Fibroblast of skin of left biceps (primary cell): ENCODE measurements at places on chromosomes 16 and 17.
A peak's percentile ranks its signal among the peaks of the same experiment; 100 is the strongest.

DNA sequence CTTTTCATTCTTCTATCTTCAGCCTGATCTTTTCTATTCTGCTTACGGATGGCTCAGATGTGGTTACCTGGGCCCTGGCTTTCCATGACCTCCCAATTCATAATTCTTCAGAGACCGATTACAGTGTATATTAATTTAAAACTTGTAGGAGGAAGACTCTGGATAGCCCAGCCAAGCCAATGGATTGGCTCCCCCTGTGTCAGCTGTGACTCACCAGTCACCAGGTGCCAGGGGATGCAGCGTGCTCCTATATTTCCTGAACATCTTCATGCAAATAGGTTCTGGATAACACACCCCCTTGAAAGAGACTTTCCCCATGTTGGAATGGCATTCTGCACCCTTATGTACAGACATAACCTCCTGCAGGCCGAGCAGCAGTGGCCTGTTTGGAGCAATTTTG, 208.3 kb upstream of the WSCD1 start:
- no peak for DNase-seq

DNA sequence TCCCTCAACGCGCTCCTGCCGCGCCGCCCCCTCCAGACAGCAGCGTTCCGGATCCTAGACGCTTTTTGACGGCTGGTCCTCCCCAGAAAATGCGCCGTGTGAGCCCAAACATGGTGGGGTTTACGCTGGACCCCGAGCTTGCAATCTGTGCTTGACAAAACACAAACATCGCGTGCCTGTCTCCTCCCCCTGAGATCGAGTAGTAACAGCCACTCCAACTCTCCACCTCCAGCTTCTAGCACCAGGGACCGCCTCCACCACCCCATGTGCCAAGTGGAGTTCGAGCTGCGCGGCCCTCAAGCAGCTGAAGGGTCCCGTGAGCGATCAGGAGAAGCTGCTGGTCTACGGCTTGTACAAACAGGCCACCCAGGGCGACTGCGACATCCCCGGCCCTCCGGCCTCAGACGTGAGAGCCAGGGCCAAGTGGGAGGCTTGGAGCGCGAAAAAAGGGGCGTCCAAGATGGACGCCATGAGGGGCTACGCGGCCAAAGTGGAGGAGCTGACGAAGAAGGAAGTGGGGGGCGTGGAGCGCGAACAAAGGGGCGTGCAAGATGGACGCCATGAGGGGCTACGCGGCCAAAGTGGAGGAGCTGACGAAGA, 656 bp upstream of the GEMIN4 start:
- no peak for DNase-seq

- no peak for DNase-seq
Measured at GRCh38 chr17:29138184-29138955, 41.8 kb downstream of the MYO18A start.

- DNase-seq: no peak
Measured at GRCh38 chr16:12295395-12295794, 318.9 kb downstream of the SNX29 start.

DNA sequence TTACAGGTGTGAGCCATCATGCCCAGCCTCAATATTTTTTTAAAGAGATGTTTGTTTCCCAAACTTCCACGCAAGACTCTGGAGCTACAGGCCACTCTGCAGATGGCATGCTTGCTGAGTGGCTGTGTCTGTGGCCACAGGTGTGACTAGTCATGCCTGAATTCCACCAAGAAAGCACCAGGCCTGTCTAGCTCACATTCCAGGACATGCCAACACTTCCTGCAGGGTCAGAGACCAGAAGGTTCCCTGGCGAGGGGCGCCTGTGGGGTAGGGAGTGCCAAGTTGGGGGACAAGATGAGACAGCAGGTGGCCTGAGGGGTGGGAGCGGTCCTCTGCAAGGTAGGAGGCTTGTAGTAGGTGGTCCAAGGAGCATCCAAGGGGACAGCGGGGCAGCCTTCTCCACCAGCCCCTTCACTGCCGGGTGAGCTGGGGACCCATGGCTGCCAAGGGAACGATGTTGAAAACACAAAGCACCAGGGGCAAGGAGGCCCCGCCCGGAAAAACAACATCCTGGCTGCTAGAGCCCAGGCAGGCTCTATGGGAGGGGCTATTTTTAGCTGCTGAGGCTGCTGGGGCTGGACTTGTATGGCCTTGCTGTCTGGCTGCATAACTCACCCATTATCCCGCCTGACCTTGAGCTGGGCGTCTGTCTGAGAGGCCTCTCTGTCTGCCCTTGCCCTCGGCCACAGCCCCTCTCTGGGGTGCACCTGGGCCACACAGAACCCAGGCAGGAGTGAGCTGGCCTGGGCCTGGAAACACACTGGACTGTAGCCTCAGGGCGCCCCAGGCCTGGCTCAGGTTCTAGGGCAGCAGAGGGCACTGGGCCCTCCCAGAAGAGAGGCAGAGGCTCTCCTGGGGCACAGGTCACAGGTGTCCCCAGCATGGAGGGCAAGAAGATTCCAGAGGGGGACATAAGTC, 5.7 kb downstream of the TRIM47 start:
- DNase-seq: no peak

- no peak for DNase-seq
Measured at GRCh38 chr17:64687961-64688360, 25.9 kb upstream of the SMURF2 start.

DNA sequence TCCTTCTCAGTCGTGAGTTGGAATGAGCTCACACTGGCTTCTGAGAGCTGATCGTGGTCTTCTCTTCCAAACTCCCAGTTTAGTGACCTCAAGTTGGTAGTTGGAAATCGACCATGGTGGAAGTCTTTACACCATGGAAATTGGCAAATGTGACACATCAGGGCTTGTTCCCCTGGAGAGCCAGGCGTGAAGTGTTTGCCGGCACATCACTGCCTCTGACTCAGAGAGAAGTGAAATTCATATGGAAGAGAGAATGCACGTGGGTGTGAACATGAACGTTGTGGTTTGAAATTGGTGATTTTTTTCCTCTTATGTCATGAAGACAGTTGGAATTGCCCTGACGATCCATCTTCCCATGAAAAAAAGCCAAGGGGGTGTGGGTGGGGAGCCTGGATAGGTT, 47.4 kb downstream of the AXIN2 start:
- DNase-seq: peak; percentile 70

DNA sequence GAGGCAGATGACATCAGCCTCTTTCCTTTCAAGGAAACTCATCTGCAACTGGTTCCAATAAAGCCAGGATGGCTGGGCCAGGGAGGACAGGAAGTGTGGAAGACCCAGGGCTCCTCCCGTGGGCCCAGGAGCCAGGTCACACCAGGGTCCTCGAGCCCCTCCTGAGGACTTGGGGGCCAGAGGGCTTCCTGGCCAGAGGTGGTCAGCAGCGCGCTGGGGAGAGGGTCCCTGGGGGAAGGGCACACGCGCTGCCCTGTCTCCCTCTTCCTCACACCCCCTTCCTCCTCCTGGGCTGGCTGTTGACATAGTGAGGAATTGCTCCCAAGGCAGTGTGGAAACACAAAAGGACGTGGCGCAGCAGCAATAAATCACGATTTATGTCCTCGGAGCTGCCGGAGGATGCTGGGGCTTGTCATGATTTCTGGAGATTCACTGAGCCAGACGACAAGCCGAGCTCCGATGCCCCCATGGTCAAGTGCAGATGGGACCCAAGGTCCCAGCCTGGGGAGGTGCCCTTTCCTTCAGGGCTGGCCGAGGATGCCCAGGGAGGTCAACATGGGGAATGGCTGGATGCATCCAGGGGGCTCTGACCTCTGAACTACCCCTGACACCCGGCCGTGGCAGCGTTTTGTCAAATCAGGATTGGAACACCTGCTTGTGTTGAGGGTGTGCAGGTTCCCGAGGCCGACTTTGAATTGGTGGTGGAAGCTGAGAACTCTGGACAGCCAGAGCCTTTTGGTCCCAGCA, 152.6 kb downstream of the IRF8 start:
- DNase-seq: no peak

GRCh38 chr17:67139784-67140665, 95.7 kb downstream of the CACNG1 start:
- DNase-seq: no peak

DNA sequence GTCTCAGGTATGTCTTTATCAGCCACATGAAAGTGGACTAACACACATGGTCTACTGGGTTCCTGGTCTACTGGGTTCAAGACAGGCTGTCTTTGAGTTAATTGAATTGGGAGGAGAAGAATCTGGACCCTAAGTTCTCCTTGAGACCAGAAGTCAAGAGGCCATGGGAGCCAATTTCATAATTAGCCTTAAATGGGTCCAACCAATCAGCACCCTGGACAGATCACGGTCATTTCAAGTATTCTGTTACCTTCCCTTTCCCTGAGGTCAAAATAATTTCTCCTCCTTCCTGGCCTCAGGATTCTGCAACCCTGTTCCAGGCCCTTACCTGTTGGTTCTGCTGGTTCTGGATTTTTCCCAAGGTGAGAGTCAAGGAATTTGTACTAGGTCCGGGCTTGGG, 23.8 kb downstream of the OSBPL7 start:
- no peak for DNase-seq

DNA sequence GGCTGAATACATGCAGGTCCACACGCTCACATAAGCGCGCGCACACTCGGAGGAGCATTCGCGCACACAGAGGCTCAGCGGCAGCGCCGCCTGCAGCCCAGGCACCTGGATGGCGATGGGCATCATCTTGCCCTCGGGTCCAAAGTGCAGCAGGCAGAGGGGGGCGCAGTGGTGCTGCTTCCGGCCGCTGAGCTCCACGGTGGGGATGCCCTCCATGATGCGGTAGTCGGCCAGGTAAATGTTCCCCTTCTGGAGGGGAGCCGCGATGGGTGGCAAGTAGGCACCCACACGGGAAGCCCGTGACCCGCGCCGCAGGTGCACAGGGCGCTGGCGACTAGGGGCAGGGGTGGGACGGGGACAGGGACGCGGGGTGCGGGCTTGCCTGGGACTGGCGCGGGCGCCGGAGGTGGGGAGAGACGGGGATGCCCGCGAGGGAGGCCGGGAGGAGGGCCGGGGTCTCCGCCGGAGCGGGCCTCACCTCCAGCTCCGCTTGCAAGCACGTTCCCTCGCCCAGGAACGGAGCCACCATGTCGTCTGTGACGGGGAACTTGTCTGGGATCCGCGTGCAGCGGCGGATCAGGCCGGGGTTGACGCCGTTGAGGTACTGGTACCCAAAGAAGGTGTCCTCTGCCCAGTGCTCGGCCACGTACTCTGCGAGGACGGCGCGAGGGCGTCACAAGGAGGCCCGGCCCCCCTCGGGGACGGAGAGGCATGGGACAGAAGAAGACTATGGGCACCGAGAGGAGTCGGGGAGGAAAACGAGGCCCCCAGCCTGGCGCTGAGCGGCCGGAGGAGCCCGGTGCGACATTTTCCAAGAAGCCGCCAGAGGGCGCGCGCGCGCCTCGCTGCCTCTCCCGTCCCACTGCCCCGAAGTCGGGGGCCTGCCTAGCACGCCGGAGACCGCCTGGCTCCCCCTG, 8.0 kb downstream of the ALOX12B start:
- DNase-seq: peak; percentile 12

DNA sequence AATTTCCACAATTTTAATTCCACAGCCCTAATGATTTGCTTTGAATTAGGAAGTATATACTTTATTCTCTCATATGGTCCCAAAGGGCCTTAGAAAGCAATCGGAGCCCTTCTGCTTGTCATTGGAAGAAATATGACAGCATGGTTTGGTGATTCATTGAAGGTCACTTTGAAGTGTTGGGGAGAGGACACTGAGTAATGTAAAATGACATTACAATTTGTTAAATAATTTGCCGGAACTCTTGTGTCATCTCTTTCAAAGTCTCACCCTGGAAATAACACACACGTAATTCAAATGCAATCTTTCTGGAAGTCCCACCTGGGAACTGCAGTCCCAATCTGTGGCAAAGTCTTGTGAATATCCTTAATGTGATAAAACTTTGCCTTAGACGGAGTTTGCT, 59.8 kb downstream of the BMERB1 start:
- peak; percentile 37 for DNase-seq

- DNase-seq: peak; percentile 82
Measured at GRCh38 chr17:40486522-40487370, 14.7 kb downstream of the TNS4 start.

DNA sequence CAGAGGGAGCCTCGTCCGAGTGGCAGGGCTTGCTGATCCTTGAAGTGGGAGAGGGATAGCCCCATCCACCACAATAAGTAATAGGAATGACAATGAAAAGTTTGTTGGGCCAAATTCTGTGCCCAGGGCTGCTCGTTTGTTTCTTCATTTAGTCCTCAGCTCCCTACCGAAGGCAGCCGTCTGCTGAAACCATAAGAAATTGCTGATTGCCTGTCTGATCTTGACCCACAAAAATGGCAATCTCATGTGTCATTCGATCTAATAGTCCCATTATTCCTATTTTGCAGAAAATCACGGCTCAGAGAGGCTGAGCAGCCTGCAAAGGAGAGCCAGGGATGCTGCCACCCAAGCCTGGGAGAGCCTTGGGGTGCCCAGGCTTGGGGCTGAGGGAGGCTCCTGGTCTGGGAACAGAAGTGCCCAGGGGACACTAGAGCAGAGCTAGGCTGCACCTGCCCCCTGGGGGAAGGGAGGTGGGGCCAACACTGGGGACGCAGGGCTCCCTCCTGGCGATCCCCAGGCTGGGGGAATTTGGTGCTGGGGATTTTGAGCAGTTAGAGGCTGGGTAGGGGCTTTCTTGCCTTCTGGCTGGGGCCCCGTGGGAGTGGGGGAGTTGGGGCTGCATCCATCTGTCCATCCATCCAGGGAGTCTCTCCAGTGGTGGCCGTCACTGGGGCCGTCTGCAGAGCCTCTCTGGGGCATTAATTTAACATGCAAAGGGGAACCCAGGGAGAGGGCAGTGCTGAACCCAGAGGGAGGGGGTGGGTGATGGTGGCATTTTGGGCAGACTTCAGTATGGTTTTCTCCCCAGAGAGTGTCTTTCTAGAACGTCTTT, 53.5 kb downstream of the SOCS1 start:
- DNase-seq: no peak

DNA sequence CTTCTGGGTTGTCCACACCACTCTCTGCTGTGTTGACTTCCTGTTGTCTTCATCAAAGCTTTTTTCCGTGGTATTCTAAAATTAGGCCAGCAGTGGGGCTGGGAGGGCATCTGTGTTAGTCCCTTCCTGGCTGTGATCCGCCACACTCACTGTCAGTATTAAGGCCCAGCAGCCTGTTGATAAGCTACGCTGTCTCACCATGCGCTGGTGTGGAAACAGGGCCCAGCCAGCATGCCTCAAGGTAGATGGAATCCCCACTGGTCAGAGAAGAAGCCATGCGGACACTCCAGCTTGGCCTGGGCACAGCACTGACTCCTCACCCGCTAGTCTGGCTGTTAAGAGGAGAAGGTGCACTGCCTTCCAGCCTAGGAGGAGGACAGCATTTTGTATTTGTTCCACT, 11.4 kb downstream of the CDR2L start:
- DNase-seq: no peak

- no peak for DNase-seq
Measured at GRCh38 chr17:58010067-58010799, 3.2 kb upstream of the SRSF1 start.

- no peak for DNase-seq
Measured at GRCh38 chr17:7191571-7192270, 12.6 kb upstream of the ASGR1 start.
